ENCODE measurements at places on chromosomes 12 and 14.

DNA sequence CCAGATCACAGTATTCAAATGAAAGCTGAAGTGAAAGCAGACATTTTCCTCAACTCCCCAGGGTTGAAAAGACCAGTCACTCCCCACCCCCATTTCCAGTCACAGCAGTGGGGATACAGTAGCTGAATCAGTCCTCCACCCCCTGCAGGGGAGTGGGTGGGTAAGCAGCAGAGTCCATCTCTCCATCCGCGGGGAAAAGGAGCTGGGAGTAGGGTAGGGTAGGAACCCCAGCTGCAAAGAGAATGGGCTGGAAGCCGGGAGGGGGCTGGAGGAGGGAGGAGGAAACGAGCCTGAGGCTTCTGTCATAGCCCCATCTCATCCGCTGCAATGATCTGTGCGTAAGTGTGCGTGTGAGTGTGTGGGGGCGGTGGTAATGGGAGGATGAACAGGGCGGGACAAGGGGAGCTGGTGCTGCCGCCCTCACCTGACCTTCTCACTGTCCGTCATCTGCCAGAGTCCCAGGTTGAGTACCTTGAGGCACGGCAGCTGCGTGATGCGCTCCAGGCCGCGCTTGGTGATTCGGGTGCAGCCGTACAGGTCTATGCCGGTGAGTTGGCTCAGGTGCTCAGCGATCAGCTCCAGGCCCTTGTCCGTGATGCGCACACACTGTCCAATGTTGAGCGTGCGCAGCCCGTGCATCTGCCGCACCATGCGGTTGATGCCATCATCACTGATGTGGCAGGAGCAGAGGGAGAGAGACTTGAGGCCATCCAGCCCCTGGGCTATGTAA, 1.8 kb downstream of the FBXL14 start:
- DNase-seq = peak; percentile 75

- no peak for DNase-seq
Observed at GRCh38 chr14:40229676-40230075, 797.4 kb upstream of the FBXO33 start.

DNA sequence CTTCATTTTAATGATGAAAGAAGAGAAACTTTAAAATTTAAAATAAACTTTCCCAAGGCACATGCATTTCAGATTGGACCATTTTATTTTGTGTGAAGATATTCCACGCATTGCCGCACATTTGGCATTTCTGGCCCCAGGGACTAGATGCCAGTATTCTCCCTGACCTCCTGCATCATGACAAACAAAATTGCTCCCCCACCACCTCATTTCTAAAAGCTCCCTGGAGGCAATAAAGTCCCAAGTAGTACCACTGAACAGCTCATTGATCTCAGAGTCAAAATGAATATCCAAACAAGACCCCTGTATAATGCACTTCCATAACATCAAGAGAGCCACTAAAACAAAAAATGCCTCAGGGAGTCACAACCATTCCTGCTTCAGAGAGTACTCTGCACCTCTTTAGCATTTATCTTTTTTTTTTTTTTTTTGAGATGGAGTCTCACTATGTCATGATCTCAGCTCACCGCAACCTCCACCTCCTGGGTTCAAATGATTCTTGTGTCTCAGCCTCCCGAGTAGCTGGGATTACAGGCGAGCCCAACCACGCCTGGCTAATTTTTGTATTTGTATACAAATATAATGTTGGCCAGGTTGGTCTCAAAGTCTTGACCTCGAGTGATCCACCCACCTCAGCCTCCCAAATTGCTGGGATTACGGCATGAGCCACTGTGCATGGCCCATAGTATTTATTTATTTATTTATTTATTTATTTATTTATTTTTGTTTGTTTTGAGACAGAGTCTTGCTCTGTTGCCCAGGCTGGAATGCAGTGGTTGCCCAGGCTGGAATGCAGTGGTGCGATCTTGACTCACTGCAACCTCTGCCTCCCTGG, 48.8 kb upstream of the RASSF3 start:
- no peak for DNase-seq

- DNase-seq = peak; percentile 57
Observed at GRCh38 chr12:106301611-106302321, 767 bp upstream of the TCP11L2 start.

DNA sequence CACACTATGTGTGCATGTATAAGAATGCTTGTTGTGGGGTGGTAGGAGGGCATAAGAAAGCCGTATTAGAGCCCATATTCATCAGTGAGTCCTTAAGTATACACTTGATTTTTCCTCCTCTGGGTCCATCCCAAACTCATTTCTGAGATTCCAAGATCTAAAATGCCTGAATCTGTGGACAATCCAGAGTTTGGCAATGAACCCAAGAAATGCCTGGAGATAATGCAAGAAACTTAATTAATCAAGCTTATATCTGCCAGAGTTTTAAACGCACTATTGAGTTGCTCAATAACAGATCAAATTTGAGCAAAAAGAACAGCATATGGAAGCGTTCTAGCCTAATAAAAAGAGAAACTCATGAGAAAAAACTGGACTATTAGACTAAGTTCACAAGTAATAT, 143.4 kb upstream of the NAV3 start:
- DNase-seq = no peak

DNA sequence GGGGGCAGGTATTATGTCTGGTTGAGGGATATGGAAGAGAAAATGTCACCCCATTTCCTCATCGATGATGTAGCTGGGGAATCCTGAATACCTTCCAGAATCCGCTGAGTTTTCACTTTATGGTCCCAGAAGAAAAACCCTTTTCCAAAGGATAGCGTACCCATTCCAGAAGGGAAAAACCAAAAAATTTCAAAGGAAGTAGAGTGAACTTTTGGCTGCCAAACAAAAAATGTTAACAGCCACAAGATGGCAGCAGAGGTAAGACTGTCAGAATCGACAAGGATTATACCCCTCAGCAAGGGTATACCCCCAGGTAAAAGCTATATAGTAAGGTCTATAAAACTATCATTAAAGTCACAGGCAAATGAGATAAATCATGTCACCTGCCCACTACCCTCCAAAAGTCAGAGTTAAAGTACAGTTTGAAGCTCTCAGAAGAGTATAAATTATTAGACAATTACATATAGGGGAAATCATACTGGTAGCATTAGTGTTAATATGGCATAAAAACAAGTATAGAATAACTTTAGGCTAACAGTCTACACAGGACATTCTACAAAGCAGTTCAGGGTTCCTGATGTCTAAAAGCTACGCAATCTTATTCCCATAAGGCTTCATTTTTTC, 18.0 kb downstream of the ACIN1 start:
- DNase-seq = no peak

GRCh38 chr12:132478845-132479244, 11.1 kb upstream of the FBRSL1 start:
- DNase-seq = no peak

DNA sequence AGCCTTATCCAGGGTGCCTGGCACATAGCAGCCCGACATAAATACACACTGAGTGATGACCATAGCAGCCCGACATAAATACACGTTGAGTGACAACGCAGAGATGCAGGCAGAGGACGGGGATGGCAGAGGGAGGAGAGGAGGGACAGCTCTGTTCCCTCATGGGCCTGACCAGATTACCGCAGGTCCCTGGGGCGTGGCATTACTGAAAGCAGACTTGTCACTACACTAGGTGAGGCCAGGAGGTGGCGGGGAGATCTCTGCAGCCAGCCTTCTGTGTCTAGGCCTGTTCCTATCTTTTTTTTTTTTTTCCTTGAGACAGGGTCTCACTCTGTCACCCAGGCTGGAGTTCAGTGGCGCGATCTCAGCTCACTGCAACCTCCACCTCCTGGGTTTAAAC, 69.0 kb downstream of the HRK start:
- no peak for DNase-seq

DNA sequence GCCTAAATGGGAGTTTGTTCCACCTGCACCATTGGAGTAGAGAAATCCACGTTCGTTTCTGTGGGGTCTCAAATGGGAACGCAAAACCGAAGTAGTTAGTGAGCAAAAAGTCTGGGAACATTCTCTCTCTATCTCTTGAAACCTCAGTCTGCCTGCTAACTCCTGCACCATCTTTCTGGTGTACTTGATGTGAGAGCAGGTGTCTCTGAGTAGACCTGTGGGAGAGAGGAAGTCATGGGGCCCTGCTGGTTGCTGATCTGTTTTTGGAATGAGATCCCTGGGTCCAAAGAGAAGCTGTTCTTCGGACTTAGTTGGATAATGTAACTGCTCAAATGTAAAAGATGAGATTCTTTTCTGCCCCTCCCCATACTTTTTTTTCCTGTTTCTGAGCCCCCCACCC, 57.3 kb downstream of the MAX start:
- DNase-seq = no peak

DNA sequence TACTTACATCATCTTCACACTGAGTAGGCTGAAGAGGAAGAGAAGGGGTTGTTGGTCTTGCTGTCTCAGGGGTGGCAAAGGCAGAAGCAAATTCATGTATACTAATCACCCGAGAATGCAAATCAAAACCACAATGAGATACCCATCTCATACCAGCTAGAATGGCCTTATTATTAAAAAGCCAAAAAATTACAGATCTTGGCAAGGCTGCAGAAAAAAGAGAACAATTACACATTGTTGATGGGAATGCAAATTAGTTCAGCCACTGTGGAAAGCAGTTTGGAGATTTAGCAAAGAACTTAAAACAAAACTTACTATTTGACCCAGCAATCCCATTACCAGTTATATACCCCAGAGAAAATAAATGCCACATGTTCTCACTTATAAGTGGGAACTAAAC, 154.9 kb downstream of the SEC23A start:
- DNase-seq = no peak

- DNase-seq = no peak
Observed at GRCh38 chr14:23804817-23805216, 148.8 kb upstream of the DHRS4 start.

DNA sequence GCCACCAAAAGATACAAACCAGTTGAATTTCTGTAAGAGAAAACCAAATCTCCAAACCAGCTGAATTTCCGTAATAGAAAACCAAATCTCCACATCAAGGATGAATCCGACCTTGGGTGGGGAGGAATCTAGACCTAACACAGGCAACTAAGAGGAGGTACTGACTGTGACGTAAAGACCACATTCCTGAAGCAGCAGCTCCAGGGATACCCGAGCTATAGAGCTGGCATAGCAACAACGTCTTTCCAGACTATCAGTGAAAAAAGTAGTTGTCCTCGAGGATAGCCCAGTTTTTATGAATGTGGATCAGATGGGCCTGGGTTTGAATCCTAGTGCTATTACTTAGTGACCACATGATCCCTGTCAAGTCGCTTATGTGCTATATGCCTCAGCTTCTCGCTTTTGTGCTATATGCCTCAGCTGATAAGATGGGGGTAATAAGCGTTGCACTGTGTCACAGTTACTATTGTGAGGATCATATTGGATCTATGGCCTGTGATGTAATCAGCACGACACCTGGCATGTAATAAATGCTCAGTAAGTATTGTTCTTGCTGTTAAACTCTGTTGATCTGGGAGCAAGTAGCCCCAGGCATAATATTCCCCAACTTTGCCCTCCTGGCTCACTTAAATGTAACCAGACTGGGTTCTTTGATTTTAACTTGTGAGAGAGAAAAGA, 113.8 kb downstream of the EGLN3 start:
- no peak for DNase-seq

- no peak for DNase-seq
Observed at GRCh38 chr14:34781242-34781641, 66.8 kb upstream of the CFL2 start.

DNA sequence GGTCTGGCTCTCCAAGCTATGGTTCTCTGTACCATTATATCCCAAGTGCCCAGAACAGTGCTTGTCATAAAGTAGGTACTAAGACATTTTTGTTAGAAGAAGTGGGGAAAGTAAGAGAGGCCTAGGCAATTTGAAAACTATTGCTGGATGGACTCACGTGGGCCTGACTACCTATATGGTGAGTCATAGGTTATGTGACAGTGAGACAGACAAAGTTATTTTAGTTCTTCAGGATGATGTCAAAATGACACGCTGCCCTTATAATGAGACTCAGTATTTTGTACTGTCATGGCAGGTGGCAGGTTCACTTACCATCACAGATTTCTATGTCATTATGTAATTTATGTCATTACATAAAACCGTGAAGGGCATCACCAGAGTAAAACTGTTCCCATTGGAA, 53.1 kb downstream of the PARP11 start:
- no peak for DNase-seq

DNA sequence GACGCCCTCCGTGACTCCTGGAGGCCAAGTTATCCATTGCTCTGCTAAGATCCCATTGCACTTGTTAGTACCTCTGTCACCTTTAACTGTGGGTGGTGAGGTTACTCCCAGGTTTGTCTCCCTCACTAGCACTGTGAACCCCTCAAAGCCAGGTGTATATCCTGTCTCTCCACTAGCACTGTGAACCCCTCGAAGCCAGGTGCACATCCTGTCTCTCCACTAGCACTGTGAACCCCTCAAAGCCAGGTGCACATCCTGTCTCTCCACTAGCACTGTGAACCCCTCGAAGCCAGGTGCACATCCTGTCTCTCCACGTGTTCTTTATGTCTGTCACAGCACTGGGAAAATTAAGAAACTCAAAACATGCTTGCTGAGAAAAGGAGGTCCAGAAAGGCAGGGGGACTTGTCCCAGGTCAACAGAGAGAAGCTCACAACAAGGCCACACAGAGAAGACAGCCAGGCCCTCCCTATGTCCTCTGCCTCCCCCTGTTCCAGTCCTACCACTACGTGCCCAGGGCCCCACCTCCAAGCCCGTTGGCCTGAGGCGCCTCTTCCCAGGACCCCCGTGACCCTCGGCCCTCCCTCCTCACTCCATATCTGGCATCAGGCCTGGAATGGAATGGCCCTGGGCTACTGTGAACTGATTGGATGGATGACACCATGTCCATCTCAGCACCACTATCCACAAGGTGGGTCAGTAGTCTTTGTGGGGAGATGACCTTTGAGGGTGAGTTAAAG, 26.4 kb upstream of the FKBP4 start:
- DNase-seq = no peak
